ENCODE measurements at places on chromosomes 6 and 20.

GRCh38 chr6:169230946-169231789 is 22.5 kb downstream of the THBS2 start:
- DNase-seq = no peak

- no peak for DNase-seq
Measured at GRCh38 chr6:165511807-165512206, 151.2 kb downstream of the PDE10A start.

GRCh38 chr6:6384520-6384919 is 64.1 kb upstream of the F13A1 start:
- DNase-seq = no peak

- DNase-seq = no peak
Measured at GRCh38 chr6:163986313-163986712, 571.8 kb downstream of the QKI start.

DNA sequence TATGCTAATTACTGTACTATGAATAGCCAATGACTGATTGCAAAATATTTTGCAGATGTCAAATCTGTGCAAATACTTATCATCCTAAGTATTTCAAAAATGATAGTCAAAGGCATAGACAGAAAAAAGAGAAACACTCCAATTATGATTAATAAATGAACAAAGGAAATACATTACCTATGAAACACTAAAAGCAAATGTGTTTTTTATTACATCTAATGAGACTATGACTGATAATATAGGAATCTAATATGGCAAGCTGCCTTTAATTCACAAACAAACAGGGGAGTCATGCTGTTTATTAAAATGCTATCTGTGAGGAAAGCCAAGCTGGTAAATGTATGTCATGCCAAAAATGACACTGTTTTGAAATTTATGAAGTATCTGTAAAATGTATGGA is 713.2 kb upstream of the NRSN1 start:
- DNase-seq = no peak

- no peak for DNase-seq
Measured at GRCh38 chr6:111002350-111002749, 20.5 kb downstream of the RPF2 start.
